Activated T-helper 9 cell treated with anti-CD3 and anti-CD28 coated beads, Interleukin-2, amount 50 U/mL, for 16 hours (primary cell): ENCODE measurements at places on chromosomes 13 and 19.
A peak's percentile ranks its signal among the peaks of the same experiment; 100 is the strongest.

GRCh38 chr13:40120781-40121180 is 465.3 kb downstream of the COG6 start:
- DNase-seq: no peak

GRCh38 chr19:1756264-1756663 is 3.0 kb downstream of the ONECUT3 start:
- no peak for DNase-seq

DNA sequence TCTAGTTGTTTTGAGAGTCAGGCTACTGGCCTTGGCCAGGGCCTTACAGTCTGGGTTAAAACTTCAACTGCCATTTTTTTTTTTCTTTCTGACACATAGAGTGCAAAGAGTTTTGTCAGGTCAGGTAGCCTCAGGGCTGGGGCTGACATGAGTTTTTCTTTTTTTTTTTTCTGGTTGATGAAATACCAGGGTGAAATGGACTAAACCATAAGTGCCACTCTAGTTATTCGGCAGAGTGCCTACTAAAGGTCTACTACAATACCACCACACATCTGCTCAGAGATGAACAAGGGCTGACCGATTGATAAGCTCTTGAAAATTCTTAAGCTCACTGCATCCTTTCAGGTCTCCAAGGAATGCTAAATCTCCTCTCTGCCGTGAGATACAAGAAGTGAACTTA is 4.4 kb upstream of the ZNF320 start:
- DNase-seq: no peak

DNA sequence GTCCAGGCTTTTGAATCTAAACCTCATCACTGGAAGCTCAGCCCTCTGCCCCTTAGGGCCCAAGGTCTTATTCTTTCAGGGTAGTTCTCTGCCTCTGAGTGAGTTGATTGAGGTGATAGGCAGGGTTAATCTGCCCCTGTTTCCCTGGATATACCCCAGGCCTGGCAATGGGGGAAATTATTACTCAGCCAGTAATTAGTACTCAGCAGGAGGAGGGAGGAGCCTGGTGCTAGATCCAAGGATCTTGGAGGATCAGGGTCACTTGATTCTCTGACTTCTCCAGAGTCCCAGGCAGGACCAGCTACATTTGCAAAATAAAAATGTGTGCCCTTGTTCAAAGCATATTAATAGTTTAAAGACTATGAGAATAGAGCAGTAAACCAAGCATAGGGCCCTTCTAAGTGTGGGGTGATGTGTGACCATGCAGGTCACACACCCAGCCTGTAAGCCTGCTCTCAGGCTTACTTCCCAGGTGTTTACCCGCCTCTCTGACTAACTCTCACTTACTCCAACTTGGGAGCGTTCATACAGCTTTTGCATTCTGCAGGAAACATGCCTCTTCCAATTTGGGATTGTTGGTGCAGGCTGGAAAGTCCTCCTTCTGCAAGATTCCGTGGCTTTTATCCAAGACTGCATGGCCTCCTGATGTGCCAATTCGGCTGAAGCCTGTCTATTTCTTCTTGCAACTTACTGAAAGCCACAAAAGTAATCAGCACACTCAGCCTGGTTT is 7.9 kb upstream of the STK24 start:
- DNase-seq: no peak

GRCh38 chr19:55467236-55468053 is 2.9 kb upstream of the C19orf85 start:
- peak; percentile 61 for DNase-seq

DNA sequence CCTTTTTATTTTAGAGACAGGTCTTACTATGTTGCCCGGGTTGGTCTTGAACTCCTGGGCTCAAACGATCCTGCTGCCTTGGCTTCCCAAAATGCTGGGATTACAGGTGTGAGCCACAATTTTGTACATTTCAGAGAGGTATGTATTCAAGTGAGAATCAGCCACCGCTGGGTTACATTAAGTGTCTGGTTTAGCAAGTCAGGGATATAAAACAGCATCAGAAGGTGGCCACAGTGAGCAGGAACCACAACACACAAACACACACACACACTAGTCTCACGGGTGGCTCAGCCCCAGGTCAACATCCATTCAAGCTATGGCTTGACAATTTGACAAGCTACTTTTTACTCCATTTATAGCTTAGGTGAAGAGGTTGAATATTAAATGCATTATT is 20.2 kb downstream of the KLK5 start:
- no peak for DNase-seq

DNA sequence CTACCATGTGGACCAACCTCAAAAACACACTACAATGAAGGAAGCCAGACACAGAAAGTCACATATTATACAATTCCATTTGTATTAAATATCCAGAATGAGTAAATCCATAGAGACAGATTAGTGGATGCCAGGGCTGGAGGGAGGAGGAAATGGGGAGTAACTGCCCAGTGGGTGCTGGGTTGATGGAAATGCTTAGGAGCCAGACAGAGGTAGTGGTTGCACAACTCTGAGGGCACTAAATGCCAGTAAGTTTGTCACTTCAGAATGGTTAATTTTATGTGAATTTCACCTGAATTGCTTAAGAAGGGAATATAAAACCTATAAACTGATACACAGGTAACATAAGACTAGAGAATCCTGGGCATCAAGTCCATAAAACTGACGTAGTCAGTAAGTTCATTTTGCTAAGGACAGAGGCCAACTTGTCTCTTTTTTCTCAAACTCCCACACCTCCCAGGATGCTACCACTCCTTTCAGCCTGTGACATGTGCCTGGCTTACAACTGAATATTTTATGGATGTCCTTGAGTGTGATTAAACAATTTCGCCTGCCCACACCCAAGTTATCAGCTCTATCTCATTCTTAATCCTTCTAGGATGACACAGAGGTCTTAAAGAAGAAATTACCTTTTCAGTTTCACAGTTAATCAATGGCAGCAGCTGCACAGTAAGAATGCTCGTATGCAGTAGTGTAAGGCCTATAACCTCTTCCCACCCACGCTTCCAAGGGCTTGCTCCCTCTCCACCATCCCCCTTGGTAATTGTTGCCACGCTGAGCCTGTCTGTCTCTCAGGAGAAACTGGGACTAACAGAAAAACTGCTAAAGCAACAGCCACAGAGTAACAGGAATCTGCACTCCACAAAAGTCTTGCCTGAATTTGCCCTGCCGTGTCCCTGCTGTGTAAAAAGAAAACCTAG is 5.9 kb upstream of the MLNR start:
- no peak for DNase-seq

DNA sequence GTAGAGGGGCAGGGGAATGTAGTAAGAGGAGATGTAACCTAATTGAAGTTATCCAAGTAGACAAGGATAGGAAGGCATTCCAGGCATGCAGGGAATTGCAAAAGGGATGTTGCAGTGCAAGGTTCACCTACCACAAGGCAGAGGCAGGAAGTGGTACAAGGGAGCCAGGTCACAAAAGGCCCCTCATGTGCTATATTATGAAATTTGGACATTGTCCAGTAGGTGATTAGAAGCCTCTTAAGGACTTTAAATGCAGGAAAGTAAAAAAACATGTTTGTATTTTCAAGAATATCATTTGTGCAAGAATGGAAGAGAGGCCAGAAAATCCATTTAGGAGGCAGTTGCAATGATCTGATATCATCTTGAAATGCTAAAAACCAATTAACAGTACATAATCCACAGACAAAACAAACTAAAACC is 111.4 kb downstream of the FRY start:
- no peak for DNase-seq
